ENCODE measurements at places on chromosomes 12 and 14.

GRCh38 chr12:88303335-88303734 is 161.2 kb downstream of the TMTC3 start:
- no peaks in the 10 kb centered on the region for H3K36me3 ChIP-seq
- no peaks in the 10 kb centered on the region for H3K4me1 ChIP-seq
- H3K27ac ChIP-seq: no peak overlapping the region
- no peaks in the 10 kb centered on the region for H3K27me3 ChIP-seq

GRCh38 chr14:70033561-70033960 is 154.3 kb downstream of the SMOC1 start:
- peaks cover 18% of the 10 kb centered on the region for H3K27me3 ChIP-seq
- no peak overlapping the region for H3K4me3 ChIP-seq
- DNase-seq: no peak
- H3K36me3 ChIP-seq: no peaks in the 10 kb centered on the region
- H3K27ac ChIP-seq: no peak overlapping the region
- no peaks in the 10 kb centered on the region for H3K4me1 ChIP-seq

DNA sequence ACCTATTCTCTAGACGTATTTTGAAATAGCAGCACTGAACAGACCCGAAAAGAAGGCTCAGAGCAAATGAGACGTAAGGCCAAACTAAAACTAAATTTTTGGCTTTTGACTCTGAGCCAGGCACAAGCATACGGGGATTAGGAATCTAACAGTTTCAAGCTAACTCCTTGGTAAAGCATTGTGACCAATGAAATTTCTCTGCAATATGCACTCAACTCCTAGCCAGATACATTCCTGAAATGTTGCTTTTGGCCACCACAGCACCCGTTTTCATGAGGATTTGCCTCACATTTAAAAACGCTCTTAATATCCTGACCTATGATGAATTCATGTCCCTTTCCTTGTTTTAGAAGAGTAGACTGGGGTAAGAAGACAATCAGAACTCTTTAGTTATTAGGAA is 53.1 kb upstream of the NPFF start:
- H3K27me3 ChIP-seq: no peaks in the 10 kb centered on the region
- peaks cover 15% of the 10 kb centered on the region for H3K4me1 ChIP-seq
- no peak overlapping the region for H3K27ac ChIP-seq
- no peak overlapping the region for H3K4me3 ChIP-seq
- no peak for DNase-seq

GRCh38 chr12:27083861-27084394 is 1.6 kb upstream of the C12orf71 start:
- peaks cover 13% of the 10 kb centered on the region for H3K36me3 ChIP-seq
- no peak overlapping the region for H3K4me3 ChIP-seq
- DNase-seq: no peak
- no peaks in the 10 kb centered on the region for H3K27me3 ChIP-seq
- H3K4me1 ChIP-seq: no peaks in the 10 kb centered on the region

DNA sequence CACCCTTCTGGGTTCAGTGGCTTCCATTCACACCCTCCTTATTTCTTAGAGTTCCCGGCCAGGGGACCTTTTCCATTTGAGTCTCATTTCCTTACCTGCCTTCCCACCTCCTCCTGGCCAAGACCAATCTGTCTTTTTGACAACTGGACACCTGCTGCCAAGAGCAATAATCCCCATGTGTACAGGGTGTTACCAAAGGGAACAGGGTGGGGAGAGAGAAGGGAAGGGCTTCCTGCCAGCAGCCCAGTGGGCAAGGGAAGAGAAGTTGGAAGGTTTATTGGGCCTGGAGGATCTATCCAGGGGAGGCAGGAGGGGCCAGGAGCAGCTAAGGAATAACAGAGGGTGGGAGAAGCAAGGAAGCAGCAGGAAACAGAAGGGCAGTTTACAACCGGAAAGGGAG is 346.2 kb downstream of the C12orf75 start:
- H3K27ac ChIP-seq: no peak overlapping the region
- DNase-seq: no peak
- H3K4me3 ChIP-seq: no peak overlapping the region
- no peaks in the 10 kb centered on the region for H3K4me1 ChIP-seq
- peaks cover 2% of the 10 kb centered on the region for H3K27me3 ChIP-seq

DNA sequence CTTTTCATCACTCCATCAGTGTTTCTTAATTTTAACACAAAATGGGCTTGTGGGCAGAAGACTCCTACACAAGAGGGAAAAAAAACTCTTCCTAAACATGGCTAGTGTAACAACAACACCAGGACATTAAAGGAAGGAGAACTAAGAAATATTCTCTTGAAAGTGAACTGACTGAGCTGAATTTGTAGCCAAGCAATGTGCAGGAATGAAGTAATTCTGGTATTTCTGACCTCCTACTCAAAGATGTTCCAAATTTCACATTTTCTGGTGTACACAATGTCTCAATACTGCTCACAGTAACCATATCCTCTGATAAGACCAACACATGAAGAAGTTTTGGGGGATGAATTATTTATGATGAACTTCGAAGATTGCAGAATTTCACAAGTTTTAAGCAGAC is 357.3 kb downstream of the DUSP6 start:
- no peaks in the 10 kb centered on the region for H3K36me3 ChIP-seq
- DNase-seq: no peak
- no peak overlapping the region for H3K27ac ChIP-seq
- peaks cover 13% of the 10 kb centered on the region for H3K27me3 ChIP-seq
- no peak overlapping the region for H3K4me3 ChIP-seq

DNA sequence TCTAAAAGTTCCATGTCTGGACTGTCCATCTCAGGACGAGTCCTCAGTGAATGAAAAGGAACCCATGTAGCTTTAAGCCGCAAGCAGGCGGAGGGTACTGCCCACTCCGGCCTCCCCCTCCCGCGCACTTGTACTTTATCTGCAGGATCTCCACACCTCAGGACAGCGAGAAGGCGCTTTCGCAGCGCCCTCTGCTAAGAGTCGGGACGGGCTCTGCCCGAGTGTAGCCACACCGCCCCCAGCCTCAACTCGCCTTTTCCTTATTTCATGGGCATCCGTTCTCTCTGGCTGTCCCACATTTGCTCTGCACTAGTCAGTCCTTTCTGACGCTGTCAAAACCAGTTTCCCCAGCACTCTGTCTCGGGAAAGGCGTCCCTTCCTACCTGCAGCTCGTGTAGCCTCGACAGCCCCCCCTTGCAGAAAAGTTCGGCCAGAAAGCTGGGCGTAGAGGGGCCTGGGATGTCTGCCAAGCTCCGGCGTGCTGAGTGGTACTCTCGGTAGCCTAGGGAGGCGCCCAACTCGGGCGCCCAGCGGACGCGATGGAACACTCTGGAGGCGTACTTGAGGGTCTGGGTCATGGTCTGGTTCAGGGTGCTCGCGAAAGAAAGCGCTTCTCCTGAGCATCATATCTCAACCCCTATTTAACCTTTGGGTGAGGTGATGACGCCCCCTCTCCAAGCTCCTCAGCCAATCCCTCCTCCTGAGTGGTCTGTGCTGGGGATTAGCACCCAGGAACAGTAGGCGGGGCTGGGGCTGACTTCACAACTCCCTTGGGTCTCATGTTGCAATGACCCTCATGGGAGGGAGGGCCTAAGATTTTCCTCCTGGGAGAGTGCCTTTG is at the start of gene CYP27B1:
Gene CYP27B1 (minus strand): TSS at position 615 of the 841 bp plus-strand sequence. CDS start 37 bp downstream, at position 578.
- DNase-seq: no peak
- H3K4me1 ChIP-seq: peaks cover 38% of the 10 kb centered on the region
- H3K36me3 ChIP-seq: peaks cover 18% of the 10 kb centered on the region
- H3K4me3 ChIP-seq: peak within 1 kb of the TSS; percentile 82
- H3K27me3 ChIP-seq: peaks cover 27% of the 10 kb centered on the region

GRCh38 chr14:22539831-22540230 is 49.2 kb downstream of the DAD1 start:
- H3K27me3 ChIP-seq: no peaks in the 10 kb centered on the region
- peak overlapping the region; percentile 84 for H3K4me3 ChIP-seq
- no peak for DNase-seq

- H3K36me3 ChIP-seq: peaks cover 24% of the 10 kb centered on the region
- no peak for DNase-seq
- no peaks in the 10 kb centered on the region for H3K4me1 ChIP-seq
- H3K4me3 ChIP-seq: no peak overlapping the region
- H3K27ac ChIP-seq: no peak overlapping the region
- H3K27me3 ChIP-seq: peaks cover 4% of the 10 kb centered on the region
Observed at GRCh38 chr12:97943359-97943758, 480.8 kb downstream of the RMST start.

GRCh38 chr14:31943861-31944255 is 133.2 kb upstream of the ARHGAP5 start:
- no peaks in the 10 kb centered on the region for H3K27me3 ChIP-seq
- no peaks in the 10 kb centered on the region for H3K36me3 ChIP-seq
- DNase-seq: no peak
- H3K4me3 ChIP-seq: no peak overlapping the region
- H3K4me1 ChIP-seq: peaks cover 22% of the 10 kb centered on the region

- H3K27ac ChIP-seq: no peak overlapping the region
- no peaks in the 10 kb centered on the region for H3K4me1 ChIP-seq
- peaks cover 4% of the 10 kb centered on the region for H3K36me3 ChIP-seq
- H3K27me3 ChIP-seq: peaks cover 18% of the 10 kb centered on the region
Observed at GRCh38 chr12:127559349-127560040, 707.5 kb upstream of the TMEM132C start.

- no peak overlapping the region for H3K27ac ChIP-seq
- H3K4me1 ChIP-seq: peaks cover 21% of the 10 kb centered on the region
- H3K4me3 ChIP-seq: no peak overlapping the region
- H3K36me3 ChIP-seq: peaks cover 9% of the 10 kb centered on the region
Observed at GRCh38 chr12:105318651-105319483, 11.6 kb upstream of the C12orf75 start.

GRCh38 chr14:99838639-99839134 is 45.5 kb downstream of the EML1 start:
- no peak overlapping the region for H3K4me3 ChIP-seq
- no peaks in the 10 kb centered on the region for H3K4me1 ChIP-seq
- H3K36me3 ChIP-seq: no peaks in the 10 kb centered on the region
- H3K27ac ChIP-seq: no peak overlapping the region

DNA sequence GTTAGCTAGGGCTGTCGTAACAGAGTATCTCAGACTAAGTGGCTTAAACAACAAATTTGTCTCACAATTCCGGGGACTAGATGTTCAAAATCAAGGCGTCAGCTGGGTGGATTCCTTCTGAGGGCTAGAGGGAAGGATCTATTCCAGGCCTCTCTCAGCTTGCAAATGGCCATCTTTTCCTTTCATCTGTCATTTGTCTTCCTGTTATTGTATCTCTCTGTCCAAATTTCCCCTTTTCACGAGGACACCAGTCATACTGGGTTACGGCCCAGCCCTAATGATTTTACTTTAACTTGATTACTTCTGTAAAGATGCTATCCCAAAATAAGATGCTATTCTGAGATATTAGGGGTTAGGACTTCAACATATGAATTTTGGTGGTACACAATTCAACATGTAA is 119.0 kb upstream of the CPSF6 start:
- H3K4me1 ChIP-seq: no peaks in the 10 kb centered on the region
- no peak overlapping the region for H3K4me3 ChIP-seq
- no peak overlapping the region for H3K27ac ChIP-seq
- H3K36me3 ChIP-seq: no peaks in the 10 kb centered on the region

- H3K4me1 ChIP-seq: peaks cover 56% of the 10 kb centered on the region
- peaks cover 3% of the 10 kb centered on the region for H3K36me3 ChIP-seq
- no peak for DNase-seq
- H3K27ac ChIP-seq: peak overlapping the region; percentile 94
- H3K4me3 ChIP-seq: peak overlapping the region; percentile 14
Observed at GRCh38 chr12:47188576-47189441, 109.0 kb upstream of the AMIGO2 start.

DNA sequence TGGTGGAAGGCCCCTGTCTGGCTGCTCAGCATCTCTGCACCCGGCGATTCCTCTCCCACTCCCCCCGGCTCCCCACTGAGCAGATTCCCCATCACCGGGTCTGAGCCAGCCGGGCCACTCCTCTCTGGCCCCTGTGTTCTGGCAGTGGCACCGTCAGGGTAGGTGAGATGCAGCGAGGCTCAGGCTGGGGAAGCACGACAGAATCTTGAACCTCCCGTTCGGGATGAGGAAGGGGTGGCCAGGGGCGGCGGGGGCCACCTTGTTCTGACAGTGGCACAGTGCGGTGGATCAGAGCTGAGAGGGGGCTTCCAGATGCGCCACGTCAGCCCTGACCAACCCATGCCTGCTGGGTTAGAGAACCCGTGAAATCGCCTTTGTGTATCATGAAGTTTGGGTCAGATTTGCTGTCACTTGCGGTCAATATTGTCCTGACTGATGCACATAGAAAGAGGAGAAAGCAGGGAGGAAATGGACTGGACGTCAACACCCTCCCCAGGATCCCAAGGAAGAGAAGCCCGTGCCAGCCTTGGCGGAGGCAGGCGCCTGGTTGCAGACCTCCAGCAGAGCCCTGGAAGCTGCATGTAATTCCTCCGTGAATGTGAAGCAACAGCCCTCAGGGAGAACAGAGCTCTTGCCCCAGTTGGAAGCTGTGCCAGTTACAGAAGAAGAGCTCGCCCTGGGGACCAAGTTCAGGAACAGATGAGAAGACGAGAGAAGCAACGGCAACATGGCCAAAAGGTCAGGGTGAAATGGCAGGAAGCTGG is 137.1 kb upstream of the SFSWAP start:
- peaks cover 10% of the 10 kb centered on the region for H3K27me3 ChIP-seq
- H3K4me1 ChIP-seq: peaks cover 5% of the 10 kb centered on the region
- H3K27ac ChIP-seq: no peak overlapping the region
- DNase-seq: no peak

GRCh38 chr14:69013943-69014782 is 35.1 kb upstream of the ACTN1 start:
- no peak overlapping the region for H3K27ac ChIP-seq
- no peak overlapping the region for H3K4me3 ChIP-seq
- H3K4me1 ChIP-seq: peaks cover 6% of the 10 kb centered on the region
- no peak for DNase-seq

- no peaks in the 10 kb centered on the region for H3K4me1 ChIP-seq
- H3K27ac ChIP-seq: no peak overlapping the region
- no peaks in the 10 kb centered on the region for H3K36me3 ChIP-seq
- DNase-seq: no peak
- no peaks in the 10 kb centered on the region for H3K27me3 ChIP-seq
- H3K4me3 ChIP-seq: no peak overlapping the region
Observed at GRCh38 chr14:44497148-44497547, 9.9 kb downstream of the FSCB start.

GRCh38 chr12:94710933-94711332 is 60.6 kb upstream of the TMCC3 start:
- no peak overlapping the region for H3K4me3 ChIP-seq
- peak; percentile 17 for DNase-seq
- no peaks in the 10 kb centered on the region for H3K36me3 ChIP-seq
- peaks cover 3% of the 10 kb centered on the region for H3K27me3 ChIP-seq
- no peaks in the 10 kb centered on the region for H3K4me1 ChIP-seq

DNA sequence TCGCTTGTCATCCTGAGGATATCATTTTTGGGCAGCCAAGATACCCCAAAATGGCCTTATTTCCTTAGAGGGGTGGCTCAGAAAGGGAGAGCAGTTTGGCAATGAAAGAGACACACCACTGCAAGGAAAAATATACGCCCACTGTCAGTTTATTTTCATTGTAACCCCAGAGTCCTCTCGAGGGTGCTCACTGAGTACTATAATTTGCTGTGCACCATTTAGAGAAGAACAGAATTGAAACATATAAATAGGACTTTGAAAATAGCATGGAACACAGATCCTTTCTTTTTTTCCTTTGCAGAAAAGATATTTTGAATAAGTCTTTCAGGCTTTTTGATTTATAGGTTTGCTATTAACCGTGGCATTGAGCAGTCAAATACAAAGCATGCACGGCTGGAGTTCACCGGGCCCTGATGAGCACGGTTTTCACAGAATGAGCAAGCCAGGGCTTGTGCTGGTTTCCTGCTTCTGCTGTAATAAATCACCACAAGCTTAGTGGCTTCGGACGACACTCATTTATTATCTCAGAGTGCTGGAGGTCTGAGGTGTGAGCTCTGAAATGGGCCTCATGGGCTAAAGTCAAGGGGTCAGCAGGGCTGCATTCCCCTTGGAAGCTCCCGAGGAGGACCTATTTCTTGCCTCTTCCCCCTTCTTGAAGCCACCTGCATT is 152.3 kb downstream of the ZNF664 start:
- no peaks in the 10 kb centered on the region for H3K4me1 ChIP-seq
- peaks cover 8% of the 10 kb centered on the region for H3K27me3 ChIP-seq
- H3K4me3 ChIP-seq: no peak overlapping the region
- no peak for DNase-seq
- H3K36me3 ChIP-seq: no peaks in the 10 kb centered on the region
- H3K27ac ChIP-seq: no peak overlapping the region

Measured in naive thymus-derived CD8-positive, alpha-beta T cell (primary cell).